Large intestine (tissue), 12 donors: ENCODE measurements at places on chromosomes 16 and 17.

GRCh38 chr17:81563861-81564586, 11.9 kb upstream of the FAAP100 start:
- DNase-seq, result no peak

DNA sequence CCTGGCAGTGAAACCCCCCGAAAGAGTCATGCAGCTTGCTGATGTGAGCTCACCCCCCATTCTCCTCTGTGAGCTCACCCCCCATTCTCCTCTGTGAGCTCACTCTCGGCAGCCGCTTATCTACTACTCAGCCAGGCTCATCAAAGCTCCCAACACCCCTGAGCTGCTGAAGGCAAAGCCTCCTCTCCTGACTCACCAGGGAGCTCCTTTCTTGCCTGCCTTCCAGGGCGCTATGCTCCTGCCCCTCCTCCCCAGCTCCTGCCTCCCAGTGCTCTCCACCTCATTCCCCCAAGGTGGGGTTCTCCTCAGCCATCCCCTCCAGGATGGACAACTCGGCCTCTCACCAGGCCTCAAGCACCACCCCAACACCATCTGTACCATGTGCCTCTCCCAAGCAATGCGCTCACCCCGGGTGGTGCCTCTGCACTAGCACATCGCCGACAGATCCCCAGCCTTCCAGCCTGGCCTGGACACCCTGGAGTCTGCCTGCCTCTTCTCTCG, 27.7 kb upstream of the FAAP100 start:
- no peak for DNase-seq

GRCh38 chr16:65981057-65981456, 385.4 kb upstream of the CDH5 start:
- DNase-seq, result no peak

GRCh38 chr16:67563708-67564468, 1.6 kb downstream of the CTCF start:
- peak; percentile 78 for DNase-seq

GRCh38 chr17:40608061-40608581, 39.5 kb downstream of the SMARCE1 start:
- no peak for DNase-seq

GRCh38 chr16:11136600-11136999, 119.4 kb downstream of the SOCS1 start:
- DNase-seq, result no peak

GRCh38 chr17:42221886-42222745, 27.8 kb upstream of the GHDC start:
- peak; percentile 33 for DNase-seq
